ENCODE measurements at places on chromosomes 13 and 19.

GRCh38 chr13:67146523-67147130 is 83.5 kb downstream of the PCDH9 start:
- no peak for DNase-seq

- DNase-seq = no peak
Measured at GRCh38 chr13:50257646-50258045, 242.4 kb downstream of the KCNRG start.

DNA sequence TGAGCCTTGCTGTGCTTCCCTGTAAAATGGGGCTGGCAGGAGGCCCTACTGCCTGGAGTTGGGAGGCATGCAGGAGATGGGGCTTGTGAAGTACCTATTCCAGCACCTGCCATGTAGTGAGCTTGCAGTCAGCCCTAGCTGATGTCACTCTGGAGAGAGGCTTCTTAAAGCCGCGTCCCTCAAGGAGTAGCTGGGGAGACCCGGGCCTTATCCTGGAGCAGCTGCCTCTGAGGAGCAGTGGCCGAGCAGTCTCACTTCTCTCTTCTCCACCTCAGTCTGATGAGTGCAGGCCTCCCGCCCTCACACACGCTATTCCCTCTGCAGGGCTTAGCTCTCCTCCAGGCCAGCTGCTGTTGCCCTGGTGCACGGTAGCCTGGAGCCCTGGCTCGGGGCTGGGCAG is 18.0 kb downstream of the CLASRP start:
- DNase-seq = no peak

DNA sequence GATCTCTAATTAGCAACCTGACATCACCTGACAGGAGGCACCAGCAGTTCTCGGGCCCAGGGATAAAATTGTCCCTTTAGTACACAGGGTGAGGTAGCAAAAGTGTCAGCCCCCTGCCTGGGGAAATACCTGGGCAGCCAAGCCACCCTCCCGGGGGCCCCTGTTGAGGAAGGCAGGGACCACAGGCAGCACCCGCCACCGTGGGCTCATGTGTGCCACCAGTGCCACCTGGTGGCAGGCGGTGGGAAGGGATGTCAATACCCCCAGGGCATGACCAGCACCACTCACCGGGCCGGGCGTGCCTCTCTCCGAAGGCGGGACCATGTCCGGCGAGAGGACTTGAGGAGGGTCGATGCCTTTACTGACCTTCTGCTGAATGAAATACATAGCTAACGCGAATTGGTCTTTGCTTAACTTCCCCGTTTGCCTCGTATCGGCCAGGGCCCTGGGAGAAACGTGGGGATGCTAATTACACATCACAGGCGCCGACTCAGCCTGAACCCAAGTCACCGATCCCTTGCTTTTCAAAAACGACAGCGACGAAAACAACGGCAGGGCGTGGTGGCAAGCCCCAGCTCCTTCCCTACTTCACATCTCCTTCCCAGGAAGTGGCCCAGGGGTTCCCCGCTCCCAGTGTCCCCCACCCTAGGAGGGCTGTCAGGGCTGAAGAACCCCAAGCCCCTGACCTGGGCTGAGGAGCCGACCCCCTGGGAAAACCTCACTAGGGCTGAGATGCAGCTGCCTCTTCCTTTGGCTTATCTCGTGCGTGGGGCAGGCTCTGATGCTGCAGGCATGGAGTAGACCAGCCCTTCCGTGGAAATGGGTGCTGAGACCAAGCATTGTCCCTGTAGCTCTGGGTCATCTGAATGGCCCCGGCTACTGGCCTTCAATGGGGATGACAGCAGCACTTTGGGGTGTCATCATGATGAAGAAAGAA is 53.8 kb downstream of the EPS15L1 start:
- no peak for DNase-seq

GRCh38 chr13:108365255-108365654 is 95.7 kb downstream of the TNFSF13B start:
- DNase-seq = no peak

GRCh38 chr13:73738626-73739025 is 395.6 kb downstream of the KLF12 start:
- DNase-seq = no peak

DNA sequence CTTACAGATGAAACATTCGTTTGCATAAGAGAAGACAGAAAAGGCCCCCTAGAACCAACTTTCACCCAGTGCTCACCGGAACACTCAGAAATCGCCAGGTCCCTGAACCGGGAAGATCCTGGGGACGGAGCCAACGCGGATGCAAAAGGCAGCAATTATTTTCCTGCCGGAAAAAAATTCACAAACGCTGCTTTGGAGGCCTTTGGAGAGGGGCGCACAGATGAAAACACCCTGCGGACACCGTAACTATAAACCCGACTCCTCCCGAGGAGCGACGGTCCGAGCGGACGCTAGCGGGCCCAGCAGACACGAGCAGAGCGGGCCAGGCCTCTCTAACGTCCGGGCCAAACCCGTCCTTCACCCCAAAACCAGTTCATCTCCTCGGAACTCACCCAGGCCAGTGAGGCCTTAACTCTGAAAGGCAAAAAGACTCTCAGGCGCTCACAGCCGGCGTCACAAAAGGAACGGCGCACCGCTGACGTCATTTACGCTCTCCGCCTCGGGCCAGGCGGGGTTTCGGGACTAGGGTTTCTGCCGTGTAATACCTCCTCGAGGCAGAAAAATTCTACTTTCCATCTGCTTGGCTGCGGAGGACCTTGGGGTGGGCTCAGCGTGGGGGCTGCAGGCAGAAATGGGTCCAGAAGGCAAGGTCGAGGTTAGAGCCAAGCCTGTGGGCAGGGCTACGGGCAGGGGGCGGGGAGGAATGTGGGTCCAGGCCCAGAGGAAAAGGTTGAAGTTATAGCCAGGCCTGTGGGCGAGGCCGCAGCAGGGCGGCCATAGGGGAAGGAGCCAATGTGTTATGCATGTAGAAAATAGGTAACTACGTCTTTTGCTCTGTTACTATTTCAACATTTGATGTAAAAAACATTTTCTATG is at the start of gene ZNF426:
Gene ZNF426, minus strand, starts transcription at position 463 of the 876 bp plus-strand sequence. CDS start 2,413 bp downstream, outside the sequence.
- peak; percentile 23 for DNase-seq

DNA sequence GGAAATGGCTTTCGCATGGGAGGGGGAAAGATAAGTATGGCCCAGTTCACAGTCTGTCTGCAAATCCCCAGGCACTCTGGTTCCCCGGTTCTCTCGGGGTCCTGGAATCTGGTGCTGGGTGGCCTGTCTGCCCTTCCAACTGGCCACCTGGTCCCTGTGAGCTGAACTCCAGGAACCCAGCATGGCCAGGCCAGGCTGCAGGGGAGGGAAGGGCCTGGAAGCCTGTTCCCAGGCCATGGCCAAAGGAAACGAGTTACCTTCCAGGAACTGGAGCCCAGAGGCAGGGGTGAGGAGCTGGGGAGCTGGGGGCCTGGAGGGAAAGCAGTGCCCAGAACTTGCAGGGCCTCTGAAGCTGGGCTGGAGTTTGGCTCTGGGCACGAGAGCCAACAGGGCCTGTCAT is 19.1 kb upstream of the PNMA8C start:
- DNase-seq = no peak

DNA sequence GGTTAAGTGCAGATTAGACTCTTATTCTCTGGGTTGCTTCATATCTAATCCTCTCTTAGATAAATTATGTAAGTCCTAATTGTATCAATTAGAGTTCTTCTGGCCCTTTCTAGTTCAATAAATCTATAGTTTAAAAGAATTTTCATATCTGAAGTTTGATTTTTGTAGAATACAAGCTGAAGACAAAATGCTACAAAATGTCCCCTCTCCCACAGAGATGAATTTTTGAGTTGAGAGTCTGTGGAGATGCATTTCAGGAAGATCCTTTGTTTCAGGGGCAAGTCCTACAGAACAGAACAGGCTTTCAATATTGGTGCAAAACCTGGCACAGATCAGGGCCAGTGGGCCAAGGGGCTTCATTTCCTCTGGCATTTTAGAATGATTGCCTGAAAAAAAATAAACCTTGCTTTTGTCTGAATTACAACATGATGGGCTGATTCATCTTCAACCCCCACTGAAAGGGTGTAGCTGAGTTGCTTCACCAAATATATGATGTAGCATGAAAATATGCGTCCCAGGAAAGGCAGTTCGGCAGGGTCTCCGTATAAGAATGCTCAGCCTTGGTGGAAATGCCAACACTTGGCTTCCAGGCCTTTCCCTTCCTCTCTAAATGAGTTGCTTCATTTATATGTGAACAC is 6.4 kb upstream of the IPO5 start:
- DNase-seq = no peak

GRCh38 chr19:29685326-29685725 is 20.1 kb downstream of the PLEKHF1 start:
- DNase-seq = no peak

DNA sequence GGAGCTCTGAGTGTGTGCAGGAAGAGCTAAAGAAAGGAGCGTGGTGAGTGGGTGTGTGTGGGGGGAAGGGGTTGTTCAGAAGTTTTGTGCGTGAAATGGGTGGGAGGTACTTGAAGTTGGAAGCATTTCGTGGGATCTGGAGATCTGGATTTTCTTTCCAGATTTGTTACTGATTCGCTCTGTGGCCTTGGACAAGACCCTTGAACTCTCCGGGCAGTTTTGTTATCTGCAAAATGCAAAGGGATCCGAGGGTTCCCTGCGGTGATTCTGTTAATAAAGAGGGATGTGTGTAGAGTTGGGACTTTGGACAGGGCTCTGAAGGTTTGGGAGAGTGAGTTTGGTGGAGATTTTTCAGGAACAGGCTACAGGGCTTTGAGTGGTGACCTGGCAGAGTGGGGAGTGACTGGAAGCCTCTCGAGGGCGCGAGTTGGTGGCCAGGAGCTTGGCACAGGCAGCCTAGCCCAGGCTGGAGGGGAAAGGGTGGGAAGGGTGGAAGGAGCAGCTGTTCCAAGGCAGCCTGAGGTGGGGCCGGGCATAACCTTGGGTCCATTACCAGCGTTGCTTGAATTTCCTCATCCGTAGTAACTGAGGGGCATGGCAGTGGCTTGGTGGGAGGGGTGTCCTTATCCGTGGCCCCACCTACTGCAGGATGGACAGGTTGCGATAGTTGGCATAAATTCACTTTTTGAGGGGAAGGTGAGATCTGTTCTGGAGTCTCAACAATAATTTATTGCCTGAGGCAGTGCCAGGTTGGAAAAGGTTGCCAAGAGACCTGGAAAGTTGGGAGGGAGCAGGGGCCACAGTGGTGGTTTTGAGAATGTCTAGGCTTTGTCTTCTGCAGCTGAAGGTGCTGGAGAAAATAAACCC is 2.1 kb downstream of the ACTN4 start:
- no peak for DNase-seq

GRCh38 chr13:39410096-39410901 is 192.7 kb downstream of the LHFPL6 start:
- no peak for DNase-seq

GRCh38 chr13:102183509-102184182 is 218.2 kb downstream of the FGF14 start:
- DNase-seq = no peak

DNA sequence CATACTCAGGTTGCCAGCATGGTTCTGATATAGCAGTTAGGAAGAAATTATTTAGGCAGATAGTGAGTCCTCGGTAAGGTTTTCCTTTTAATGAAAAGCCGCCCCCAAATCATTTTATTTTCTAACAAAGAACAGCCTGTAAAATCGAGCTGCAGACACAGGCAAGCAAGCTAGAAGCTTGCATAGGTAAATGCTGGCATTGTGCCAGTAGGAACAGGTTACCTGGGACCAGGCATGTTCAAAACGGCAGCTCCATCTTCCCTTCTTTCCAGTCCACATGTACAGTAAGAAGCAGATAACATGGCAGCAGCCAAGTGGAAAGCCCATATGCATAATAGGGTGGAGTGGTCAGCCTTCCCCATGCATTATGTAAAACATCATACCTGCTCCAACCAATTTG is 71.1 kb downstream of the UGGT2 start:
- no peak for DNase-seq

GRCh38 chr13:48797127-48797526 is 143.4 kb downstream of the CYSLTR2 start:
- DNase-seq = no peak

DNA sequence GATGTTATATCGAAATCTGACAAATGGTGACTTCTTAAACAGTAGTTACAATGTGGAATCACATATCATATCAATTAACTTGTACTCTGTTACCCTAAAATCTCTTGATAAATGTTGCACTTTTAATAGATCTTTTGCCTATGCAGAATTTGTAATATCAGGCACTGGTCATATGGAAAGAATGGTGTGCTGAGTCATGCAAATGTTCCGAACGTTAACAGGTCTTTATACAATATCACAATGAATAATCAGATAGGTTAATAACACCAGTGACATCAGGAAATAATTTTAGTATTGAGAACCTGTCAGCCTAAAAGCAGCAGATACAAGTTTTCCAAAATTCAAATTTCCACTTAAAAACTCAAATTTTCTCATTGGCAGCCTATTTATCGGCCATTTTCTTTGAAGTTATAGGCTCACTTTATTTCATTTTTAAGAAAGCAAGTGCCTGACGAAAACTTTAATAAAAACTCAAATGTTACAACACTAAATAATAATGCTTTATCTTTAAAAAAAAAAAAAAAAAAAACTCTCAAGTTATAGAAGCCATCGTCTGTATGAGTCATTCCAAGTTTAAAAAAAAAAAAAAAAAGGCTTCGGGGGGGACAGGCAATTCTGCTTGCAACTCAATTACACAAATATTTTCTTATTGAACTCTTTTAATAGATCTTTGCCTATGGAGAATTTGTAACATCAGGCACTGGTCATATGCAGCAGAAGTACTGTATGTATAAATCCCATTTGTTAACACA is 180.9 kb downstream of the DIAPH3 start:
- no peak for DNase-seq

GRCh38 chr13:30608364-30608763 is 9.4 kb upstream of the USPL1 start:
- no peak for DNase-seq

- no peak for DNase-seq
Measured at GRCh38 chr13:21696865-21697448, 26.1 kb downstream of the FGF9 start.

DNA sequence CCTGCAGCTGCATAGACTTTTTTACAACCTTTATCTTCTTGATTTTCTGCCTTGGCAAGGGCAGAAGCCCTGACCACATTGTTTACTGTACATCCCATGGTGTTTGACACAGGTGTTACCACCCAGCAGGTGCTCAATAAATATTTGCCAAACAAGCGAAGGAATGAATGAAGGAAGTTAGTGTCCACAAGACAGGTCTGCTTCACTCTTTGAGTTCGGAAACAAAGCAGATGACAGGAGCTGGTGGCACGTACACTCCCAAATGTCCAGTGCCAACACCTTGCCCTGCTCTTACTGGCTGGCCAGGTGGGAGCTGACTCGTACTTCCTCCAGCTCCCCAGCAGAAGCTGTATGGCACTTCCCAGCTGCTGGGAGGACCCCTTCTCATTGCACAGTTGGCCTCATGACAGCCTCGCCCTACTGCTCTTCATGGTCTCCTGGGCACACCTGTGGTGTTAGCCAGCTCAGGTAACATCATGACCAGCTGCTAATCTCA is 22.0 kb upstream of the MUC16 start:
- DNase-seq = no peak

- no peak for DNase-seq
Measured at GRCh38 chr19:45440873-45441654, 17.3 kb upstream of the ERCC1 start.
